ENCODE measurements at places on chromosomes 5 and 9. TPM values are rescaled to one million over a fixed set of nuclear protein-coding genes. Genes with fewer than 3 reads are reported as not detected.

GRCh38 chr5:32280656-32281081 is 32.1 kb downstream of the MTMR12 start:
- no peak for DNase-seq

The PCDHB13 gene
- total RNA-seq: 2.2 TPM

The ZNF366 gene
- total RNA-seq: not detected

The LAMC3 gene
- 9.2 TPM for total RNA-seq

DNA sequence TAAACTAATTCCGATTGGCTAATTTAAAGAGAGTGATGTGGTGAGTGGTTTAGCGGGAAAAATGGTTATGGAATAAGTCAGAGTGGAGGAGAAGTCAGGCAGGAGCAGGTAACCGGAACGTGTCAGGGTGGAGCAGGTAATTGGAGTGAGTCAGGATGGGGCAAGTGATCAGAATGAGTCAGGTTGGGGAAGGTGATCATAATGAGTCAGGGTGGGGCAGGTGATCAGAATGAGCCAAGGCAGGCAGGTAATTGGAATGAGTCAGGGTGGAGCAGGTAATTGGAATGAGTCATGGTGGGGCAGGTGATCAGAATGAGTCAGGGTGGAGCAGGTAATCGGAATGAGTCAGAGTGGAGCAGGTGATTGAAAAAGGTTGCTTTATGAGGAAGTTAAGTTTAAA is 101.4 kb downstream of the TMEM167A start:
- DNase-seq: no peak

The TSSK1B gene
- not detected for total RNA-seq

DNA sequence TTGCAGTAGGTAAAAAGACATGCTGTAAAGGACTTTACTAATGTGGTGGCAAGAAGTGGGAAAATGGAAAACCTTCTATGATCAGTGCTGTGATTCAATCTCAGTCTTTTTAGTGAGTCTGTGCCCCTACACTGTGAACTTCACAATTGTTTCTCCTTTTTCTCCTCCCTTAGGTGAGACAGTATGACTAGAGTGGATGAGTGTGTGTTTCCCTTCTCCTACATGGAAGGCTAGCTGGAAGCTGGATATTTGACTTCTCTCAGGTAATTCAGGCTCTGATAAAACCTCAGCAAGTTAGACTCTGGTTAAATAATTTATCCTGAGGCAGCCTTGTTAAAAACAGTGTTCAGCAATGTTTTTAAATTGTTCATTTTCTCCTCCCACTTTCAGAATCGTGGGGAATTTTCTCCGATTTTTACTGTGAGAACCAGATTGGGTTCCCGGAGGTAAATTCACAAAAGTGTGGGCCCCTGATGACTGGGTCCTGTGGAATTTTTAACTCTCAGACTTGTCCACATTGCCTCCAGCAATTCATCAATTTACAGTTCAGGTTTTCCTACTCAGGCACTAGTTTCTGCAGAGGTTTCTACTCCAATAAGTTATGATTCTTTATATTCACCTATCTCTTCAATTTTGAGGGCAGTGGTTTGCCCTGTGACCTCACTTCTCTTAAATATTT is 149.1 kb upstream of the PIK3R1 start:
- no peak for DNase-seq

DNA sequence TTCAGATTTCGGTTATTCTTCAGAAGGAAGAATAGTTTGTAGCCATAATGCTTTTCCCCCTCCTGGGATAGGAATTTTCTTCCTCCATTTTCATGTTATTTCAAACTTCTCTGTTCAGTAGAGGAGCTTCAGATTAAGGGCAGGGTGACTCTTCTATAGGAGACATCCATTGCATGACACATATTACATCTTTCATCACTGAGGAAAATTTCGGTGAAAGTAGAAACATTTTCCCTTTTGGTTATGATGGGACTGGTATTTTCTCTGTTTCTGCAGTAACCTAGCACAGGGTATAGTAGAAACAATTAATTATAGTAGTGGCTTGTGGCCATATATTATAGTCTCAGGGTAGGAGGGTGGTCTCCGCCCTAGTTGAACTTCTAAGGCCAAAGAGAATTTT is 1.1 kb downstream of the IPO11 start:
- DNase-seq: no peak

- no peak for DNase-seq
Observed at GRCh38 chr5:78787783-78788182, 139.2 kb upstream of the LHFPL2 start.
